ENCODE measurements at places on chromosomes 12 and 14.
A peak's percentile ranks its signal among the peaks of the same experiment; 100 is the strongest.

GRCh38 chr12:40898505-40898904, 206.3 kb downstream of the CNTN1 start:
- no peak for DNase-seq

GRCh38 chr12:121038861-121039668, at the start of gene OASL:
TSS of gene OASL (minus strand) at chr12:121039246. CDS start at chr12:121038971, 275 bp downstream.
- DNase-seq: no peak

DNA sequence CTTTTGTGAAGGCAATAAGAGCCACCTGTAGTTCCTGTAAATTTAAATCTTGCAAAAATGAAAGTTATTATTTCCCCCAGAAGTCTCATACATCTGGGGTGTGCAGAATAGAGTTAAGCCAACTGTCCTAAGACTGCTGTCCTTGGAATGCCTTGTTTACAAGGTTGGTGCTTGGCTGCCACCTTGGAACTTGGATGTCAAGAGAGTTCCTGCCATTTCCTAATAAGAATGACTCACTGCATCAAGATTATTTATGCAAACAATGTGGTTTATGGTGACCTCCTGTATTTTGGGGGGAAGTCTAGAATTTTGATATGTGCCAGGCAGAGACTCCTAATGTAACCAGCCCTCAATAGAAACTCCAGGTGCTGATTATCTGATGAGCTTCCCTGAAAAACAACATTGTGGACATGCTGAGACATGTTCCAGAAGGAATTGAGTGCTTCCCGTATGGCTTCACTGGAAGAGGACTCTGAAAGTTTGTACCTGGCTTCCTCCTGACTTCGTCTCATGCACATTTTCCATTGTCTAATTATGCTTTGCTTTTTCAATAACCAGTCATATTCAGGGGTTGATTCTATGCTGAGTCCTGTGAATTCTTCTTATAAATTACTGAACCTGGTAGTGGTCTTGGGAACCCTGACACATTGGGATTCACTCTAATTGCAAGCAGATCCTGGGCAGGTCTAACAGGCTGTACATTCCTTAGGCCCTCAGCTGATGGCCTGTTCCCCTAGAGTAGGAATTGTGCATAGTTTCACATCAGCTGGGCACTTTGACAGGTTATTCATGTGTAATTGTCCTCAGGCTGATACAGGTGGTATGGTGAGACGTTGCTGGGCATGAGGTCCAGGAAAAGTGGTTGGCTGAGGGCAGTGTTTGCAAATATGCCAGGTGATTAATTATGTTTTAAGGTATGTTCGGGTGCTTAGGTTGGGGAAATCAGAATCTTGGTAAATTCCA, 1370.7 kb upstream of the TMEM132C start:
- DNase-seq: no peak

GRCh38 chr14:23085458-23085857, 9.5 kb downstream of the ACIN1 start:
- no peak for DNase-seq

GRCh38 chr14:93725993-93726392, 62.3 kb downstream of the PRIMA1 start:
- no peak for DNase-seq

GRCh38 chr12:109772622-109773321, 59.1 kb downstream of the FAM222A start:
- DNase-seq: no peak

- no peak for DNase-seq
Measured at GRCh38 chr14:73168274-73168673, 32.0 kb downstream of the PSEN1 start.

DNA sequence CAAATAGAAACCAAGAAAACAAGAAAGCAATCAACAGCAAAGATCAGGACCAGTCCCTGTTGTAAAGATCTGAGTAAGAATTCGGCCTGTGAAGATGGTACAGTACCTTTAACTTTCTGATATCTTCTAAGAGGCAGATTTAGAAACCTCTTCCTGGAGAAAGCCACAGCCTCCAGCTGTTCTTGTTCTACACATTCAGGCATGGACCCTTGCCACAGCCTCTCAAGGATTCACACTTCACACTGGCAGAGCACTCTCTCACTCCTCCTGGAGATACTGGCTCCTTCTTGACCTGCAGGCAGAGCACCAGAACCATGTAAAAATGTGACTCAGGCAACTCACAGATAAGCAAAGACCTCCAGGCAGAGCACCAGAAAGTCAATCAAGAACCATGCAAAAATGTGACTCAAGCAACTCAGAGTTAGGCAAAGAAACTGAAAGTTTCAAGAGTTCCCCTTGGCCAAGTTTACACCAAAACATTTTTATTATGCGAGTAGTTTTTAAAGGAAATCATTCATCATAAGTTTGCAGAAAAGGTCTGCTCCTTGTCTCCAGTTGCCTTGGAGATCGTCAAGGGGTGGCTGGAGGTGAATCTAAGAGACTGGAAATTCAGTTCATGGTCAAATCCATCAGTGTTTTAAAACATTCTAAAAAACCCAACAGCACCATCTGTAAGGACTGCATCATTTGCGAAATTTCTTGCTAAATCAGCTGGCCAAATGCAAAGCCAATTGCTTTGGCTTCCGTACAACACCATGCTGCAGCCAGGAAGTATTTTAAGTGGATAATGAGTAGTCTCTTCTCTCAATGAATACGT, 119.3 kb upstream of the MDM1 start:
- no peak for DNase-seq

- no peak for DNase-seq
Measured at GRCh38 chr12:64229240-64229639, 7.1 kb upstream of the KICS2 start.

DNA sequence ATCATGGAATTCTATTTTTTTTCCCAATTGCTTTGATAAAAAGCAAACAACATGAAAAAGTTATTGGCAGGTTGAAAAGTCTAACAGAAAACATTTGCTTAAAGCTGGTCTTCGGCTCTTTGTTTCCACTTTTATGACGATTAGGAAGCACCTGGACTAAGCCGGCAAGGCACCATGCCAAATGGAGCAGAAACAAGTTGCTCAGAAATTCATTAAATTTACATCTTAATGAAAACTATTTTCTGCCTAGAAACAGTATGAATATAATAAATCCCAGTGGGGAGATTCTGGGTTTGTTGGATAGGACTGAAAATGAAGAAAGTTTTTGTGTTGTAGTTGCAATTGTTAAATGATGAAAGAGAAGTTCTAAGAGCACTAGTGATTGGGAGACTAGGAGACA, 51.4 kb upstream of the OR9K2 start:
- no peak for DNase-seq

GRCh38 chr12:9115731-9116559, at the start of gene A2M:
TSS of gene A2M (minus strand) at chr12:9115919. CDS start at chr12:9115849, 70 bp downstream.
- no peak for DNase-seq

DNA sequence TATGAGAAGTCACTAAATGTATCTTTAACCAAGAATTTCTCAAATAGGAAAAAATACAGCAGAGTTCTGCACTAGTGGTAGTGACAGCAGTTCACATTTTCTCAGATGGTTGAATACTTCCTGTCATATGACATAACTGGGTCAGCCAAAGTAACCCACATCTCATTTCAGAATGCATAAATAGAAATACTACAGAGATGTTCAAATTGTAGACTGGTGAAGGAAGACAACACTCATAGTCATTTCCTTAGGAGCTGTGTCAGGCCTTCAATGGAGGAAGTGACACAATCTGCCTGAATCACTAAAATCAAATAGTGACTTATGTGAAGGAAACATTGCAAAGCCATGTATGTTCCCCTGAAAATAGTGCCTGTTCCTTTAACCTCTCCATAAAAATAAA, 32.4 kb downstream of the FERMT2 start:
- DNase-seq: no peak

DNA sequence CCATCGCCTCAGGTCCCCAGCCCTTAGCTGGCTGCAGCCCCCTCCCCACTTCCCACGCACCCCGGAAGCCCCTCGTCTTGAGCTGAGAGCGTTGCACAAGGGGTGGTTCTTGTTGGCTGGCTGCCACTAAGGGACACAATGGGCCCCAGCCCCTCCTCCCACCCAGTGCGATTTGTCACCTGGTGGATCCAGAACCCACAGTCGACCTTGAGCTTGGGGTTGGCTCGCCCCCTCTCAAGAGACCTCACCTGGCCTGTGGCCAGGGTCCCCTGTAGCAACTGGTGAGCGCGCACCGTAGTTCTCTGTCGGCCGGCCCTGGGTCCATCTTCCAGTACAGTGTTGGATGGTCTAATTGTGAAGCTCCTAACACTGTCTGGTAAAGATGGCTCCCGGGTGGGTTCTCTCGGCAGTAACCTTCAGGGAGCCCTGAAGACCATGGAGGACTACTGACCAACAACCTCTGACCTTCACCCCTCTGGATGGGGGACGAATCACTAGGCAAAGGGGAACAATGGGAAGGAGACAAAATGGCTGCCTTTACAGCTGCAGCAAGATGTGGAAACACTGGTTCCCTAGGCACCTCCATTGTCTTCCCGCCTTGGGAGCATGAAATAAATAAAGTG, 6.6 kb downstream of the PHB2 start:
- DNase-seq: no peak

DNA sequence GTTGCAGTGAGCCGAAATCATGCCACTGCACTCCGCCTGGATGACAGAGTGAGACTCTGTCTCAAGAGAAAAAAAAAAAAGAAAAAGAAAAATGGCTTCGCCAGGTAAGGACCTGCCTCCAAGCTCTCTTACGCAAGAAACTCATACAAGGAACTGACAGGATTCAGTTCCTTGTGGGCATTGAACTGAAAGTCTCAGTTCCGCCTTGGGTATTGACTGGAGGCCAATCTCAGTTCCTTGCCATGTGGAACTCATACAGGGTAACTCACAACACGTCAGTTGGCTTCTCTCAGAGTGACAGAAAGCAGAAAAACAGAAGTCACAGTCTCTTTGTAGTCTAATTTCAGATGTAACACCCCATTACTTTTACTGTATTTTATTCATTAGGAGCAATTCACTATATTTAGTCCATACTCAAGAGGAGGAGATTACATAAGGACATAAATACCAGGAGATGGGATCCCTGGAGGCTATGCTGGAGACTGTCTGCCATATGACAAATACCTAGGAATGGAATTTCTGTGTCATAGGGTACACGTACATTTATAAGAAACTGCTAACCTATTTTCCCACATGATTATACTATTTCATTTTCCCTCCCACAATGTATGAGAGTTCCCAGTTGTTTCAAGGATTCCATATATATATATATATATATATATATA, 11.4 kb upstream of the NOPCHAP1 start:
- no peak for DNase-seq

DNA sequence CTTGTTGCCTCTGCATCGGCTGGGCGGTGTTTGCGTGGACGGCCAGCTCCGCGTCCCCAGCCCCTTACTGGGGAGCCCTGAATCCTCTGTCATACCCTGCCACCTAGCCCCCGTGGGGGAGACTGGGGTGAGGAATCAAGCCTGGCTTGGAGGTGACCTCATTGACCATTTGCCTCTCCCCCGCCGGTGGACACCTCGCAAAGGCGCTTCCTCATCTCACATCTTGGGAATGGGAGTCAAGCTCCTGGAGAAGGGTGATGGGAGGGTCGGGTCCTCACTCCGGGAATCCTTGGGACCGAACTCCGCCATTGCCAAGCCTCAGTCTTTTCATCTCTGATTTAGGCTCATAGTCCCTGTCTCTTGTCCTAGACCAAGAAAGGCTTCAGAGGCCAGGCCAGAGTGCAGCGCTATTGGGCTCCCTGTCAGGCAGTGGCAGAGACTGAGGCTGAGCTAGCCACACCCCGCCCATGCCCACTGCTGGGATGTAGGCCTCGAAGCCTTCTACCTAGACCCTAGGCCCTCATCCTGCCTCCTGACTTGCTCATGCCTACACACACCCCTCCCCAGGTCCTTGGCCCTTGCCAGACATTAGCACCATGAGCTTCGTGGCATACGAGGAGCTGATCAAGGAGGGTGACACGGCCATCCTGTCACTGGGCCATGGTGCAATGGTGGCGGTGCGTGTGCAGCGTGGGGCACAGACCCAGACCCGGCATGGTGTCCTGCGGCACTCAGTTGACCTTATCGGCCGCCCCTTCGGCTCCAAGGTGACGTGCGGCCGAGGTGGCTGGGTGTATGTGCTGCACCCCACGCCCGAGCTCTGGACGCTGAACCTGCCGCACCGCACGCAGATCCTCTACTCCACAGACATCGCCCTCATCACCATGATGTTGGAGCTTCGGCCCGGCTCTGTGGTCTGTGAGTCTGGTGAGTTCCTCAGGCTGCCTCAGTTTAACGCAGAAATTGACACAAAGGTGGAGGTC, 678 bp downstream of the TRMT61A start:
- no peak for DNase-seq

- no peak for DNase-seq
Measured at GRCh38 chr14:52312931-52313355, 1.2 kb upstream of the PTGER2 start.

DNA sequence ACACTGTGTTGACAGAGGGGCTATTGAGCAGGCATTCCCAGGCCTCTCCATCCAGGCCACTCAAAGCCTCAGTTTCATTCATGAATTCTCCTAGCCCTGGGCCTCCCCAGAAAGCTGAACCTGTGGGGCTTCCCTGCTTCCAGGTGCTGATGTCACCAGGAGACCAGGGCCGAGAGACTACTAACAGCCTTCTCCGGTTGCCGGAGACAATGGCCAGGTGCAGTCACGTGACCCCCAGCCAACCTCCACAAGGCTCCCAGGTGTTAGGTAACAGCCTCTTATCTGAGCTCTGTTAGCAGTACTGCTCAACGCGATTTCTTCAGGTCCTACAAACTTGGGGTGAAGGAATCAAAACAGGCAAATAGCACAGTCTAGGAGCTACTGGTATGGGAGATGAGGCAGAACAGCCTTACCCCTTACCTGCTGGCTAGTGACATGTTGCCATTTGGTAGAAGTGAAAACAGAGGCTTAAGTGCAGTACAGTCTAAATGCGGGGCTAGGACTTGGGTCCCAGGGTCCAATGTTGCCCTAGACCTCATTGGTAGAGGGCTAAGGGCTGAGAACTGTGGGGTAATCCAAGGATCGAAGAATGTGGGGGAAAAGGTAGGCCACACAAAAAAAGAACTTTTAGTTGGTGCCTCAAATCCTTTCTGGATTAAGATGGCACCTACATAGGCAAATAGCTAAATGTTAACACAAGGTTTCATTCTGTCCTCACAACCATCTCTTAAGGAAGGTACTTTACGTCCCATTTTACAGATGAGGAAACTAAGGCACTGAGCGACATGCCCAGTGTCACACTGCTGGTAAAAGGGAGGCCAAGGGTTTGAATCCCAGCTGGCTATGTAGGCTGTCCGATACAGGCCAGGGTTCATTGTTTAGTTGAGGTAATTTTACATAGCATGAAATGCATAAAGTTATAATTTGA, 3.8 kb downstream of the CCDC88C start:
- peak; percentile 86 for DNase-seq

- DNase-seq: no peak
Measured at GRCh38 chr12:116635487-116635886, 76.3 kb downstream of the MAP1LC3B2 start.

GRCh38 chr12:122006186-122006926, 15.3 kb upstream of the BCL7A start:
- no peak for DNase-seq

GRCh38 chr12:67299526-67299925, 30.4 kb downstream of the CAND1 start:
- DNase-seq: no peak

DNA sequence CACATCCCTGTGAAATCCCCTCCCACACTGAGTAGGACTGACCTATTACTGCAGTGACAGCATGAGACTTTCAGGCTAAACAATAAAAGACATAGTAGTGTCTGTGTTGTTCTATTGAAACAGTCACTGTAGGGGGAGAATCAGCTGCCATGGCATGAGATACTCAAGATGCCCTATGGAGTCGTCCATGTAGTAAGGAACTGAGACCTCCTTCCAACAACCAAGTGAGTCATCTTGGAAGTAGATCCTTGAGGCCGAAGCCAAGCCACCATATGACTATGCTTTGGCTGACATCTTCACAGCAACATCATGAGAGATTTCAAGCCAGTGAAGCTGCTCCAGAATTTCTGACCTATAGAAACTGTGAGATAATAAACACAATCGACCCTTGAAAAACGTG, 12.1 kb upstream of the LRP6 start:
- no peak for DNase-seq

Data from NCI-H187 (cell line).